ENCODE measurements at places on chromosomes 12 and 14.

GRCh38 chr14:53570411-53571387 lies 385.9 kb downstream of the BMP4 start:
- no peak for DNase-seq

DNA sequence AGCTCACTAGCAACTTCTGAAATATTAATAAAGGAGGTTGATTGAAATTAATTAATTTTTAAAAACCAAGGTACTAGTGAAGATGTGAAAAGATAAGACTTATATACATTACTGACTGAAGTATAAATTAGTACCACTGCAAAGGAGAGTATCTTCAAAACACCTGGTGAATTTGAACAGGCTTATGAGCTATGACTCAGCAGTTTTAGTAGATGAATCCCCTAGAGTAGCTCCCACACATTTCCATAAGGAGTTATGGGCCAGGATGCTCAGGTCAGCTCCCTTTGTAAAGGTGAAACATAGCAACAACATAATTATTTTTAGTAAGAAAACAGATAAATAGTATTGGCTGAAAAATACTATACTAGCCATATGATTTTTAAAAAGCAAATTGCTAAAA lies 218.6 kb downstream of the SYT1 start:
- DNase-seq = no peak

DNA sequence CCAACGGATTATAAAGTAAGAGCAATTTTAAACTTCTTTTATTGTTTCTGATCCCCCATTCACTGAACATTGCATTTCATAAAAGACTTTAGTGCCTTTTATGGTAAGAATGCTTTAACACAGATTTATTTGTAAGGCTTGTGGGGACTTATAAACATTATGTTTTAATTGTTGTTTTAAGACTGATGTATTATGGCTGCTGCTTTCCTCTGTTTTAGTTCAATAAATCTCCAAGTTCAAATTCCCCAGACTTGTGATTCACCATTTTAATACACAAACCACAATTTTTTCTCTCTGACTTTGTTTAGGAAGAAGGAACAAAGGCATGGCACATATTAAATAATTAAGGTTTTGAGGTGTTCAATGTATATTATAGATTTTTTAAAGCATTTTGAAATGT lies 753.3 kb downstream of the SLC6A15 start:
- DNase-seq = no peak

- DNase-seq = no peak
Measured at GRCh38 chr14:101501858-101502615, 59.3 kb upstream of the DIO3 start.

DNA sequence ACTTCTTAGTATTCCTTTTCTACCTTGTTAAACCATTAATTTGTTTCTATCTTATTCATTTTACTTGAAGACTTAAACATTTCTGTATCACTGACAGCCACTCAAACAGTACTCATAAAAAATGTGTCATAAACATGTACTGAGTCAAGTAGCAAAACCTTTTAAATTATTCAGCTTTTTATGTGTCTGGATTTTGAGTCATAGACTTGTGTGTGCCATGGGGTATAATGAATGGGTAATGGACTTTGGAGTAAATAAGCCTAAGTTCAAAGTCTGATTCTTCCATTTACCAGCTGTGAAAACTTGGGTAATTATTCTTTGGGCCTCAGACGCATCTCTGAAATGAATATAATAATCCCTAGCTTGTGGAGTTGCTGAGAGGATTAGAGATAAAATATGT lies 199.0 kb downstream of the RAD51B start:
- no peak for DNase-seq

- no peak for DNase-seq
Measured at GRCh38 chr14:81679226-81679625, 145.6 kb upstream of the SEL1L start.

DNA sequence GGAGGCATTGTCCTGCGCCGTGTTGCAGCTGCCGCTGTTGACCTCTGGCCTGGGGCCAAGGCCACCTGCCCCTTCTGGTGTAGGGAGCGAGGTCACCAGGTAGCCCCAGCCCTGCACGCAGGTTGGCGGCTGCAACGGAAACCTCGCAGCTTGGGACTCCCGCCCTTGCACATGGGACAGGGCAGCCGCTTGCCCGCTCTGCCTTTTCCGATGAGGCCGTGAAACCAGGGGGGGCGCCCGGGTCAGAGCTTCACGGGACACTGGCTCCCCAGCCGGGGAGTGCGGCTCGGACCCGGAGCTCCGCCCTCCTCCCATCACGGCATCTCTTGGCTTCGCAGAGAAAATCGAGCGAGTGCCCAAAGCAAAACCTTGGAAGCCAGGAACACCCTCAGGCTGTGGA lies 25.4 kb downstream of the DNAH10 start:
- no peak for DNase-seq

GRCh38 chr12:127273626-127274025 lies 993.3 kb upstream of the TMEM132C start:
- no peak for DNase-seq

GRCh38 chr12:101828463-101829196 lies 2.1 kb downstream of the GNPTAB start:
- no peak for DNase-seq

DNA sequence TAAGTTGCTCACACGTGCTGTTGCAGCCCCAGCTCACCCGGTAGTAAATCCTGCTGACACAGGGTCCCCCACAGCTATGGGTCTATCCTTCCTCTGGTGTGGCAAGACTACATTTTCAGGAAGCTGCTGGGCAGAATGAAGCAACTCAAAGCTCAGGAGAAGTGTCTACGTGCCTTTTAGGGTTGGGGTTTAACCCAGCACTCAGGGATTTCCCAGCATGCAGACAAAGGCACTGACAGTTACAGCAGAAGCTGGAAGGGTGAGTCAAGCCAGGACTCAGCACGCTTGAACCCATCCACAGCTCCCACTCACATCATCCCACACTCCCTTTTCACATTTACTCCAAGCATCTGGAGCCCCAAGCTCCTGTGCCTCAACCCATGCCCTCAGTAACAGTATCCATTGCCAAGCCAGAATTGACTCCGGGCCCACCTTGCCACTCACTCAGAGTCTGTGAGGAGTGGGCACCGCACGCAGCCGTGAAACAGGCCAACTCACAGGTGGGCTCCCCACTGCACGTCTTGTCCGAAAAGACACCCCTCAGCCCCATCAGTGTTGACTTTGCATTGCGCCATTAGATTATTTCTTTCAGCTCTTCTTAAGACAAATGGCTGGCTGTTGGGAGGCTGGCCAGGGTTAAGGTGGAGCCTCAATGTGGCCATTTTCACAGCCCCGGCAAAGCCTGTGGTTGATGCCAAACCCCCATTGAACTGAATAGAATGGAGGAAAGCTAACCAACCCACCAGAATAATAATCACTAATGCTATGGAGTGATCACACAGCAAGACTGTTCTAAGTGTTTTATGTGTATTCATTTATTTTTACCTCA lies 59.6 kb downstream of the ZFP36L1 start:
- DNase-seq = peak; percentile 34

DNA sequence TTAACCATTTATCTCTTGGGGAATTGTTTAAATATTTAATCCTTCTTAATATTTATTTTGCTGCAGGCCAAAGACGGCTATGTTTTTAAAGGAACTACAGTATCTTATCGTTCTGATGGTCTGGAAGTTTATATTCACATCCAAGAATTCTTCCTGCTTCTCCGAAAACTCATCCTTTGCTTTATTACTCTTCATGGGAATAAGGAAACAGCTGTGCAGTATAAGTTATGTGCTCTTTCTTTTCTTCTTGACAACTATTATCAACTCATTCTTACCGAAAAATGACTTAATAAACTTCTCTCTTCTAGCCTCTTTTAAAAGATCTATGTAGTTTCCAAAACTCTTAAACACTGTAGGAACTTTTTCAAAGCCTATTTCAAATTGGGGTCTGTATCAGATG lies 335.6 kb upstream of the NOVA1 start:
- DNase-seq = no peak

DNA sequence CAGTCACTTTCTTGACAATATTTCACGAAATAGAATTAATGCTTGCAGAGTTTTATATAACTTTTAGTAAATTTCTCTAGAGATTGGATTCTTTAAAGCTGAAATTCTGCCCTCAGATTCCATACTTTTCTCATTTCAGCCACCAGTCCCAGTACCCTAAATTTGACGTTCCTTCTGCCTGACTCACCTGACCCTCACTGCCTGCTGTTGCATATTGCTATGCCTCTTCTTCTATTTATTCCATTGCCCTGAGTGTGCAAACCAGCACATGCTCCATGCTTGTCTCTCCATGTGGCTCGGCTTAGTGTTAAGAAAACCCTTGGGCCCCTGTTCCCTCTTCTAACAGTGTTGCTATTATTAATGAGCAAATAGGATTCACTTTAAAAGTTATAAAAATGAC lies 533.3 kb downstream of the LRFN5 start:
- no peak for DNase-seq

DNA sequence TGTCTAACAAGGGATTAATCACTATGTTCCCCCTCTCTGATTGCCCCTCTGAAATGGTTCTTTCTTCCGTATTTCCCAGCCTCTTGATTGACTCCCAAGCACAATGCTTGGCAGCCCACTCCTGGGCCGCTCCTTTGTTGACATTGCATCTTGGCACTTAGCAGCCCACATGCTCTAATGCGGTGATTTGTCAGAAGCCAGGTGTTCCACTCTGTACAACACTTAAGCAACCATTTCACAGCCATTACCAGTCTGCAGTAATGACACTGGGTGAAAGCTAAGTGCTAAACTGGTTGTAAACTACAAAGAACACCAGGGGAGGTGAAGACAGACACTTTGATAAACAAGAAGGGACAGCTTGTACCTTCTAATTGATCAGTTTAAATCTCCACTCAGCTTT lies 353.5 kb downstream of the TMEM132D start:
- DNase-seq = no peak

GRCh38 chr14:45210159-45210558 lies 42.8 kb downstream of the MIS18BP1 start:
- DNase-seq = no peak
